Stimulated activated CD8-positive, alpha-beta memory T cell treated with anti-CD3 and anti-CD28 coated beads, Interleukin-15, amount 100 ng/mL, for 4 hours (primary cell): ENCODE measurements at places on chromosomes 4 and X.

GRCh38 chr4:181830404-181831035 is 412.7 kb upstream of the TENM3 start:
- no peak for DNase-seq

GRCh38 chr4:157012781-157013180 is 41.2 kb upstream of the PDGFC start:
- no peak for DNase-seq

DNA sequence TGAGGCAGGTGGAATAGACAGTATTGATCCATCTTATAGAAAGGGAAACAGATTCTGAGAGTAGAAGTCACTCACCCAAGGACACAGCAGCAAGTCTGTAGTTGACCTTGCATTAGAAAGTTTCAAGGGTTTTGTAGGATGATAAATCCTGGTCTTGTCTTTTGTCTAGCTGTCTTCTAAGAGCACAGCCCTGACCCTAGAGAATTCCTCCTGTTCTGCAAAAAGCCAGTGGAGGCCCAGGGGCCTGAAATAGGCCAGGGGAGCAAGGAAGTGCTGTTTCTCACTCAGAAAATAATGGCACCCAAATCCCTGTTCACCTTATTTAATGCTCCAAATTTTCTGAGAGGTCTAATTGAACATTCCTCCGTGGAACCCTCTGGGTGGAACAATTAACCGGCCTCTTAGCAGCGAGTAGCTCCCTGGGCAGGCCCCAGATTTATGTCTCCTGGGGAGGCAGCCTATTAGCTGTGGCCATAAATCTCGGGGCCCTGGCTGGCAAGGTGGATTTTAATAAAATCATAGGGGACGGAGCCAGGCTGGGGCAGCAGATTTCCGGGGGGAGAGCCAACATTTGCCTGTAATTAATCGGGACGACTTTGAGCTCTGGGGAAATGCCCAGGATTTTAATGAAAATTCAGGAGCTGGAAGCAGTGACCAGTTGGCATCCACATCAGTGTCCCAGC is 49.2 kb upstream of the MSX1 start:
- no peak for DNase-seq

- DNase-seq: peak; percentile 85
These were observed 60.9 kb upstream of the LAS1L start for GRCh38 chrX:65595460-65595876.

GRCh38 chr4:165398570-165398969 is 19.8 kb downstream of the CPE start:
- DNase-seq: no peak

GRCh38 chrX:12245650-12246645 is 107.7 kb downstream of the FRMPD4 start:
- no peak for DNase-seq

DNA sequence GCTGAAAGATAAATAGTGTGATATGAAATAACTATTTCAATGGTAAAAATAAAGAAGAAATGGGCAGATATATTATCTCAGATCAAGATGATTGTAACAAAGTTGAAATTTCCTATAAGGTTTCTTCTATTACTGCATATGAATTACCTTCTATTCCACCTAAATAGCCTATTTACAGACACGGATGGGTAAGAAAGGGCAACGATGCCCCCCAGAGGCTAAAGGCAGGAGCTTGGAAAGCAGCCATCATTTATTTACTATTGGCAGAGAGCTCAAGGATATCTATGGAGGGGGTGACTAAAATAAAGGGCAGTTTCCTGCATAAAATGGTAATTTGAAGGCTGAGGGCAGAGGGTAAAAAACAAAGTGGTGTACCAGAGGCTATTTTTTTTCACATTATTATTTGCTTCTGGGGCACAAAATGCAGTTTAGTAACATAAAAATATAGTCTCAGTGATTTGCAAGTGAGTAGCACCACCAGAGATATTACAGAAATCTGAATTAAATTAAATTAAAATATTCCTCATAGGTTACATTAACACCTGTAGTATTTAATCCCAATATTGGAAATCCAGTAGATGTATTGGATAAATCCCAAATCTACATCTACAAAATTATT is 123.1 kb downstream of the BTC start:
- DNase-seq: no peak

DNA sequence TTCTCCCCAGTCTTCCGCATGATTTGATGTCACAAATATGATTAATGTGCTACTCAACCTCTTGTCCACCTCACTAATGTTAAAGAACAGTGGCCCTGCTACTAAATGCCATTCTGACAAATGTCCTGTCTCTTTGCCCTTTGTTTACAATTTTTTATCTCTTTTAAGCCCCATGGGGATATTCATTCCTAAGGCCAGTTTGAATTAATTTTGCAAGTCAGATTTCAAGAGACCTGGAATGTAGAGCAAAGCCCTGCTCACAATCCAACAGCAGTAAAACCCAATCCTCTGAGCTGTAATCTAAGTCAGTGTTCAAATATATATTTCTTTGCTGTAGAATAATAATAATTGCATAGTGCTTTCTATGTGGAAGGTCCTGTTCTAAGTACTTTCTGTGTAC is 81.2 kb downstream of the LDB2 start:
- no peak for DNase-seq

DNA sequence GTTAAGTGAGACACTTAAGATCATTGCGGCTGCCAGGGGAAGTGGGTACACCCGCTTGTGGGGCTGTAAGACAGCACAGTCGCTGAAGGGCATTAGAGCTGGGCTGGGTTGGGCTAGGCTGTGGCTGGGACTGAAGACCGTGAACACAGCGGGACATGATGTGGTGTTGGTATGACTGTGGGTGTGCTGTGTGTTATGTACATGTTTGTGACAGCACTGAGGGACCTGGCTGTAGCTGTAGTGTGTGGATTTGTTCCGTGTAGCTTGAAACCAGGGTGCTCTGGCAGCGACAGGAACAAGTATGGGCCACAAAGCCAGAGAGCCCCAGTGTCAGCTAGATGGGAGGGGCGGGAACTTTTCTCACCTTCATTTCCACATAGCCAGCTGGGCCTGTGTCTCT is 82.1 kb downstream of the NHSL2 start:
- peak; percentile 17 for DNase-seq

DNA sequence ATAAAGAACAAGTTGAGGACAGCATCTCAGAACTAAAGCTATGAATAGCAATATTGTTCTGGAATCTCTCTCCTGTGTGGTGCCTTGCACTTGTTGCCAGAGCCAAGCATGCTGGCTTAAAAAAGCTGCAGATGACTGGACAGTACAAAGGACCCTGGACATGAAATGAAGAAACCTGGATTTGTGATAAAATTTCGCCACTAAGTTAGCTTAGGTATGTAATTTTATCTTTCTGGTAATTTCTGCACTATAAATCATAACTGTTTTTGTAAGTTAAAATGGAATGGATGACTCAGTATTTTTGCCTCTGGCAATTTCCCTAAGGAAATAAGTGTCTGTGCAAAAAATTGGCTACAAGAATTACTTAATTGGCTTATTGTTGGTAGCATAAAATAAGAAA is 317.2 kb downstream of the CAMK2D start:
- no peak for DNase-seq

DNA sequence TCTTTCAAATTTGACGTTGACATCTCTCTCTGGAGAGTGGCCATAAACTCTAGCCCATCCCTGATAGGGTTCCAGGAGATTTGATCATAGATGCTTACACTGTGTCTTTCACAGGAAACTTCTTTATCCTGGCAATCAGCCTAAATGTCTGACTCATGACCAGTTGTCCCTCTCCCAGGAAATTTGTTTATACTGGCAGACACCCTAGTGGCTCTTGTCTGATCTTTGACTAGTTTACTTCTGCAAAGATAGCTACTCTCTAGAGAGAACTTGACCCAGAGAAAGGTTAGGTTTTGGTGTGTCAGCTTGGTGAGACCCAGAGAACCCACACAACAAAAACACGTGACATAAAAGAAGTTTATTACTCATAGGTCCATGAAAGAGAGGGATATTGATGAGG is 509.8 kb downstream of the CENPC start:
- no peak for DNase-seq

- no peak for DNase-seq
These were observed 850.1 kb downstream of the TRIML1 start for GRCh38 chr4:188989371-188989770.
